CD4-positive, alpha-beta memory T cell (primary cell): ENCODE measurements at places on chromosomes 11 and 22. TPM values are rescaled to one million over a fixed set of nuclear protein-coding genes. Genes with fewer than 3 reads are reported as not detected.

DNA sequence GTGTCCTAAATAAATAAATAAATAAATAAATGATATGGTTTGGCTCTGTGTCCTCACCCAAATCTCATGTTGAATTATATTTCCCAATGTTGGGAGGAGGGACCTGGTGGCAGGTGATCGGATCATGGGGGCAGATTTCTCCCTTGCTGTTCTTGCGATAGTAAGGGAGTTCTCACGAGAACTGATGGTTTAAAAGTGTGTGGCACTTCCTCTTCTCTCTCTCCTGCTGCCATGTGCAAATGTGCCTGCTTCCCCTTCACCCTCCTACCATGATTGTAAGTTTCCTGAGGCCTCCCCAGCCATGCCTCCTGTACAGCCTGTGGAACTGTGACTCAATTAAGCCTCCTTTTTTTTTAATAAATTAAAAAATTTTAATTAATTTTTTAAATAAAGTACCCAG lies 138.2 kb downstream of the FBXO7 start:
- DNase-seq = no peak

- no peak for DNase-seq
Measured at GRCh38 chr11:31706357-31706756, 104.8 kb downstream of the PAX6 start.

DNA sequence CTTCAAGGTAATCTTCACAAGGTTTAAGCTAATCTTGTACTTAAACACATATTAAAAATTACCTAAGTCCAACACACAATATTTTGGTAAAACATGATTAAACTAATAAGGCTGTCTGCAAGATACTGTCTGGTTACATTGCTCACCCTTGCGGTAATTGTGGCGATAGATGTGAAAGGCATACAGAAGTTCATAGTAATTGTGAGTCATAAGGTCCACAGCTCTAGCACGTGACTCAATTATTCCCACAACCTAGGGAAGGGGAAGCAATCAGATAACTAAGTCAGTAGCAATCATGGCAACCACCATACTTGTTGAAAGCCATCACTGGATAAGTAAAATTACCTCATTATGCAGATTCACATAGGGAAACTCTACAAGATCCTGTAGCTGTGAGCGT lies 30.5 kb upstream of the FNBP4 start:
- DNase-seq = no peak

- no peak for DNase-seq
Measured at GRCh38 chr22:30408388-30409102, 11.7 kb downstream of the SEC14L2 start.

DNA sequence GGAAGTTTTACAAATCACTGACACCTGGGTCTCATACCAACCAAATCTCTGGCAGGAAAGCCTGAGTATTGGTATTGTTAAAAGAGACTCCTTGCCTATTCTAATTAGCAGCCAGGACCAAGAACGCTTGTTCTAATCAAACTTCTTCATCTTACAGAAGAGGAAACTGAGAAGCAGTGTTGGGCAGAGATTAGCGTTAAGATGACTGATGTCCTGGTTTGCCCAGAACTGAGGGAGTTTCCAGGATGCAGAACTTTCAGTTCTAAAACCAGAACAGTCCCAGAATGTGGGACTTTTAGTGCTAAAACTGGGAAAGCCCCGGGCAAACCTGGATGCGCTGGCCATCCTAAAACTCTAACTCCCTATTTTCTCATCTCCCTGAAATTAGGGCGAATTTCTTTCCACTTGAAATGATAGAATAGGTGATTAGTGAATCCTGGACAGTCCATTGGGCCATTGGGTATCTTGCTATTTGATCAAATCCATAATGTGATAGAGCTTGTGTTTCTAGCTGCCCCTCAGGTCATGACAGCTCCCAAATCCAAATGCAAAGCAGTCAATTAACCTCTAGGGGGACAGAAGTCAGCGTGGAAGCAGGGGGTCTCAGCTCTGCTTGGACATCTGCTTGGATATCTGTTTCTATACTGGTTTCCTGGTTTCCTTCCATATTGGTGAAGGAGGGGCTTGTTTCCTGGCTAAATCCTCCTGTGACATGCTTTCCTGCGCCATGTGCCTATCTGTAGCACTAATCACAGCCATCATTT lies 16.0 kb upstream of the TMPRSS13 start:
- DNase-seq = no peak

DNA sequence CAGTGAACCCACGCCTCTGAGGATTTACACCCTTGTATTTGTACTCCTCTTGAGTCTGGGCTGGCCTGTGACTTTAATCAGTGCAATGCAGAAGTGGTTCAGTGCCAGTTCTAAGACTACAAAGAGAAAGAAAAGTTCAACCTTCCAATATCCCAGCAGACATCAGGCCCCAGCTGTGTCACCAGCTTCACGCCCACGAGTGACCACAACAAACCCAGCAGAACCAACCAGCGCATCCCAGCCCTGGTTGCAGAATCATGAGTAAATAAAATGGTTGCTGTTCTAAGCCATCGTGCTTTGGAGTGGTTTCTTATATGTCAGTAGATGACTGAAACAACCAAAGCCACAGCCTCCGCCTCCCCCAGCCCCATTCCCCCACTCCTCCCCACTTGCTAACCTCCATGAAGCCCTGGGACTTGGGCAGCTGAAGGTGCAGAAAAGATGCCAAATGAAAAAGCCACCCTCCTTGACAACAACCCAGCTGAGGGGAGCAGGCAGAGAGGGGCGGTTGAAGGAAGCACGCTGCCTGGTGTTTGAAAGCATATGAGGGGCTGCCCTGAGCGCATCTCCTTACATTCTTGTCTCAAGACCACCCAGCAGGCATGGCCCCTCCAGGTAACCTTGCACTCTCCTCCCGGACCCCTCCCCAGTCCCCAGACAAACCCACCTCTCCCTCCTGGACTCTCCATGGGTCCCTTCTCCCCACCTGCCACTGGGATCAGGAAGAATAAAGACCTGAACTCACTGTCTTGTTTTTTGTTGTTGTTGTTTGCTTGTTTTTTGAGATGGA lies 20.9 kb downstream of the TSKU start:
- no peak for DNase-seq

- no peak for DNase-seq
Measured at GRCh38 chr11:121152764-121153163, 51.7 kb downstream of the TECTA start.

DNA sequence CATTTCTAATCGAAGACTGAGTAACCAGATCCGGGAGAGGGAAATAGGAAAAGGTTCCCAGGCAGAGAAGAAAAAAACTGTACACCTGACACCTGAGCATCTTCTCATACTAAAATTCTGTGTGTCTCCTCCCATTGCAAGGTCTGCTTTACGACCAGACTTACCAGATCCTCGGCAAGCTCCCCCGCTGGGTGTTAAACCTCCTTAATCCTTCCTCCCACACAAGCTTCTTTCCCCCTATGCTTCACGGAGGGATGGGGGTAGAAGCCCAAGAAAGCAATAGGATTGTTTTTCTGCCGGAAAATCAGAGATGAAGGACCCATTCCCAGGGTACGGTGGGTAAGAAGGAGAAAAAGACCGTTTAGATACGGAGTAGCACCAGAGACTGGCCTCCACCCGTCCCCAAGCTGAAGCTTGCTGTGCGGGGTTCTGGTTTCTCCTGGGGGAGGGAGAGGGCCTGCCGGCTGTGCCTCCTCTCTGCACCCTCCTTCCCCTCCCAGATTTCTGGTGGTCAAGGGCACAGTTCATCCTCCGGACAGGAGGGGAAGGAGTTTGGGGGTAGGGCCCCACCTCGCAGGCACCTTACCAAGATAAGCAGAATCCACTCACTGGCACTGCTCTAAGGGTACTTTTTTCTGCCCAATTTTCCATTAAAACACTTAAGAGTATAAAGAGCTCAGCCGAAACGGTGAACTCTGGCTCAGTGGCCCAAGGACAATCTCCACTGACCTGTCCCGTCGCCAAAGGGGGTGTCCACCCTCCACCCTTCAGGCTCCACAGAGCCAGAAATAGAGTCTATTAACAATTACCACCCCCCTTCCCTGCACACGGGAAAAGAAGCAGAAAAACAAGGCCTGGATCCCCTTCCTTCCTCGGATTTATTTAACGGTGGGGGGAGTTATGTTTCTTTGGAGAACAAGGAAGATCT lies 1.2 kb downstream of the TOB2 start:
- peak; percentile 60 for DNase-seq

Gene FAM180B
- total RNA-seq = not detected
